ENCODE measurements at places on chromosomes 2 and 18. TPM values are rescaled to one million over a fixed set of nuclear protein-coding genes. Genes with fewer than 3 reads are reported as not detected.

DNA sequence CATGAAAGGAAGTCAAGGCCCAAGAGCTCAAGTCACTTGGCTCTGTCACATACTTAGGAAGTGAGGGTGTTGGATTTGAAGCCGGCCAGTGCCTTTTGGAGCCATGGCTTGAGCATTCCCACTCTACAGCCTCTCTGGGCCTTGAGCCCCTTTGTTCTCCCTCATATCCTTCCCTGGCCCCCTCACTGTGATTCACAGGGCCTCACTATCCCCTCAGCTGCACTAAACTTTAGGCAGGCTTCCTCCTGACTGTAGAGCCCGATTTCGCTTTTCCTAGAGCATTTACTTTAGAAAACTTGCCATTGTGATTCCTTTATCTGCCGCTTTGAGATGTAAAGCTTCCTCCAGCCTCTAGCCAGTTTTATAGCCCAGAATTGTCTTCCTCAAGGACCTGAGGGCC, 107.6 kb downstream of the FBXO15 start:
- no peaks in the 10 kb centered on the region for H3K4me1 ChIP-seq
- H3K4me3 ChIP-seq: no peak overlapping the region
- no peak overlapping the region for H3K27ac ChIP-seq
- no peaks in the 10 kb centered on the region for H3K27me3 ChIP-seq

DNA sequence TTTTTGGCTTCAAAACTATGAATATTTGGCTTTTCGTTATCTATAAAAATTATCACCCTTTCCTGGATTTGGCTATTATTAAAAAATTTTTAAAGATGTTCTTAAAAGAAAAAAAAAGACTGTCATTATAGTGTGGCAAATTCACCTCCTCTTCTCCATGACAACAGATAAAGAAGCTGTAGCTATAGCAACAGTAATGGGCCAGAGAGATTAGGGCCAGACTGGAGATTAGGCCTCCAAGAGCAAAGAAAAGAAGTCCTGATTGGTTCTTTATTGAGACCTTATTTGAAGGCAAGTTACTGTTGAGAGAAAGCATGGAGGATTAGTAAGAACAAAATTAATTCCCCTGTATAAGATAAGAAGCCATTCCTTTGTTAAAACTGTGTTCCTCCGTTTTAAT, 812.5 kb downstream of the DCC start:
- no peak overlapping the region for H3K27ac ChIP-seq
- no peaks in the 10 kb centered on the region for H3K4me1 ChIP-seq
- no peaks in the 10 kb centered on the region for H3K27me3 ChIP-seq
- no peak overlapping the region for H3K4me3 ChIP-seq

IL36A gene
- not detected for total RNA-seq

GRCh38 chr2:211077216-211077767, 520.9 kb downstream of the CPS1 start:
- H3K27ac ChIP-seq: no peak overlapping the region
- no peaks in the 10 kb centered on the region for H3K27me3 ChIP-seq
- no peaks in the 10 kb centered on the region for H3K4me1 ChIP-seq
- DNase-seq: no peak
- no peak overlapping the region for H3K4me3 ChIP-seq
- no peaks in the 10 kb centered on the region for H3K36me3 ChIP-seq

- H3K4me1 ChIP-seq: no peaks in the 10 kb centered on the region
- no peaks in the 10 kb centered on the region for H3K36me3 ChIP-seq
- no peak overlapping the region for H3K4me3 ChIP-seq
- no peaks in the 10 kb centered on the region for H3K27me3 ChIP-seq
Measured at GRCh38 chr2:145022666-145023333, 502.9 kb upstream of the ZEB2 start.

MAP3K19 gene
- total RNA-seq: not detected

DNA sequence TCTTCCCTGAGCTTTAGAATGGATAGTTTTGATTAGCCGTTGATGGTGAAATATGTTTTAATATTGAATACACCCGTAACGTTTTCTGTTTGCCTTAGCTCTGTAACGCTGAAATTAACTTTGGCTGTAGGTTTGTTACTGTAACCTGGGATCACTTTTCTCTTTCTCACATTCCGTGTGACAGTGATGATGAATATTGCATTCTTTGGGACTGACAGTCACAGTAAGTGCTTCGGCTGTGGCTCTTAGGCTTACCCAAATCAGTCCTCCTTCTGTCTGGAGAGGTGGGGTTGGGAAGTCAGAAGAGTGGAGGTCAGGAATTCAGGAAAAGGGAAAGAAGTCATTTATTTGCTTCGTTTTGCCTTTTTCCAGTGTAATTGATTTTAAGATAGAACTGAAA, 18.0 kb downstream of the RMC1 start:
- H3K36me3 ChIP-seq: peaks cover 3% of the 10 kb centered on the region
- no peaks in the 10 kb centered on the region for H3K4me1 ChIP-seq
- H3K27me3 ChIP-seq: no peaks in the 10 kb centered on the region
- DNase-seq: no peak
- no peak overlapping the region for H3K4me3 ChIP-seq

UNC80 gene
- not detected for total RNA-seq

ATP6V1B1 gene
- total RNA-seq: not detected

DNA sequence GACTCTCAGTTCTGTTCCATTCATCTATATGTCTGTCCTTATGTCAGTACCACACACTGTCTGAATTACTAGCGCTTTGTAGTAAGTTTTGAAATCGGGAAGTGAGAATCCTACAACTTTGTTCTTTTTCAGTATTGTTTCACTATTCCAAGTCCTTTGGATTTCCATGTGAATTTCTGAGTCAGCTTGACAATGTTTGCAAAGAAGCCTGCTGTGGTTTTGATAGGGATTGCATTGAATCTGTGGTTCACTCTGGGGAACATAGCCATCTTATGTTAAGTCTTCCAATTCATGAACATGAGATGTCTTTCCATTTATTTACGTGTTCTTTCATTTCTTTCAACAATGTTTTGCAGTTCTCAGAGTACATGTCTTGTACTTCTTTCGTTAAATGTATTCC, 15.0 kb downstream of the SLC3A1 start:
- no peak for DNase-seq
- H3K27ac ChIP-seq: no peak overlapping the region
- no peak overlapping the region for H3K4me3 ChIP-seq
- no peaks in the 10 kb centered on the region for H3K27me3 ChIP-seq

GRCh38 chr18:35517715-35518114, 20.0 kb upstream of the INO80C start:
- no peak for DNase-seq
- H3K27me3 ChIP-seq: no peaks in the 10 kb centered on the region

DNA sequence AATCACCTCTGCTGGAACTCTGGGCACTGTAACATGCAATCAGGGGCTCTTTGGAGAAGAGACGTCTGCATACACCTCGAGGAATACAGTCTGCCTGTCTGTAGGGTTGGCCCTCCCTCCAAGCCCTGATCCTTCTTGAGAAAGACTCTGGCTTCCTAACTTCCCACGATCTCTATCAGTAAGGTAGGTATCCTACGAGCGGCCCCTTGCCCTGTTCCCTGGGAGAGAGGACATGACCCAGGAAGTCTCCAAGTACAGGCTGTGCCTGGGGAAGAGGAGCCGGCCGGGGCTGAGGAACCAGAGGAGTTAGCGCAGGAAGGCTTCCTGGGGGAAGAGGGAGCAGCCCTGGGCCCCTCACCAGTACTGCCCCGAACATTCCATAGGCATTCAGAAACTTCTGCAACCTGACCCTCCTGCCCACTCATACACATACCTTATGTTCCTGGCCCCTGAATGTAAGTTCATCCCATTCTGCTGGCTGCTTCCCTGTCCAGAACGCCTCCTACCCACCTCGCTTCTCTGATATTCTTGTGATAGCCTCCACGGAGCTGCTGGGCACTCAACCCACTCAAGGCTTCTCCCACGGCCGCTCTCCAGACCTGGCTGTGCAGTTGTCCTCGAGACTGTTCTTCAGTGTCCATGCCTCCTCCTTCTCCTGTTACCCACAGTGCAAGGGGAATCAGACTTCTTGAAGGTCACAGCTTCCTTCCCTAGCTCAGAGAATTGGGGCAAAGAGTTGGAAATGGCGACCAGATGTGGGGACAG, 116.1 kb downstream of the CYP26B1 start:
- H3K27me3 ChIP-seq: no peaks in the 10 kb centered on the region
- no peak overlapping the region for H3K27ac ChIP-seq
- no peaks in the 10 kb centered on the region for H3K4me1 ChIP-seq
- no peak for DNase-seq

DNA sequence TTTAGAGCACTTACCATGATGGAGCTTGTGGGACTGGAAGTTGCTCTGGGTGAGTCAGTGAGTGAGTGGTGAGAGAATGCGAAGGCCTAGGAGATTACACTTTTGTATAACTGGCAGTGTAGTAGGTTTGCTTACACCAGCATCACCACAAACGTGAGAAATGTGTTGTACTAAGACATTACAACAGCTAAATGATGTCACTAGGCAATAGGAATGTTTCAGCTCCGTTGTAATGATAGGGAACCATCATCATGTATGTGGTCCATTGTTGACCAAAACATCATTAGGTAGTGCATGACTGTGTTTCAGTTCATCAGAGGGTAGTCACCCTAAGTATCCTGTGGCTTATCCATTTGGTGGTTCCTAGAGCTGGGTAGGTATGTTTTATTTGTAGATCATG, 11.9 kb downstream of the ZNF407 start:
- no peak for DNase-seq
- no peak overlapping the region for H3K27ac ChIP-seq
- no peaks in the 10 kb centered on the region for H3K36me3 ChIP-seq
- peaks cover 10% of the 10 kb centered on the region for H3K4me1 ChIP-seq
- no peak overlapping the region for H3K4me3 ChIP-seq
- H3K27me3 ChIP-seq: no peaks in the 10 kb centered on the region
